ENCODE measurements at places on chromosomes 11 and 22. TPM values are rescaled to one million over a fixed set of nuclear protein-coding genes. Genes with fewer than 3 reads are reported as not detected.

The DEPDC5 gene
- total RNA-seq, result 35.0 TPM

The PRDX5 gene
- 267 TPM for total RNA-seq

The CHST1 gene
- 0.69 TPM for total RNA-seq

The C11orf86 gene
- total RNA-seq, result 0.25 TPM

The CASP1 gene
- total RNA-seq, result not detected

The LINC01488 gene
- not detected for total RNA-seq
